Stimulated activated CD4-positive, alpha-beta T cell treated with anti-CD3 and anti-CD28 coated beads, Interleukin-1b, Interleukin-23, amount 100 ng/mL, for 48 hours (primary cell): ENCODE measurements at places on chromosomes 7 and 10.

- DNase-seq, result peak; percentile 59
Measured at GRCh38 chr7:5773661-5774086, 7.8 kb downstream of the RNF216 start.

- no peak for DNase-seq
Measured at GRCh38 chr10:132075909-132076577, 10.3 kb downstream of the JAKMIP3 start.

DNA sequence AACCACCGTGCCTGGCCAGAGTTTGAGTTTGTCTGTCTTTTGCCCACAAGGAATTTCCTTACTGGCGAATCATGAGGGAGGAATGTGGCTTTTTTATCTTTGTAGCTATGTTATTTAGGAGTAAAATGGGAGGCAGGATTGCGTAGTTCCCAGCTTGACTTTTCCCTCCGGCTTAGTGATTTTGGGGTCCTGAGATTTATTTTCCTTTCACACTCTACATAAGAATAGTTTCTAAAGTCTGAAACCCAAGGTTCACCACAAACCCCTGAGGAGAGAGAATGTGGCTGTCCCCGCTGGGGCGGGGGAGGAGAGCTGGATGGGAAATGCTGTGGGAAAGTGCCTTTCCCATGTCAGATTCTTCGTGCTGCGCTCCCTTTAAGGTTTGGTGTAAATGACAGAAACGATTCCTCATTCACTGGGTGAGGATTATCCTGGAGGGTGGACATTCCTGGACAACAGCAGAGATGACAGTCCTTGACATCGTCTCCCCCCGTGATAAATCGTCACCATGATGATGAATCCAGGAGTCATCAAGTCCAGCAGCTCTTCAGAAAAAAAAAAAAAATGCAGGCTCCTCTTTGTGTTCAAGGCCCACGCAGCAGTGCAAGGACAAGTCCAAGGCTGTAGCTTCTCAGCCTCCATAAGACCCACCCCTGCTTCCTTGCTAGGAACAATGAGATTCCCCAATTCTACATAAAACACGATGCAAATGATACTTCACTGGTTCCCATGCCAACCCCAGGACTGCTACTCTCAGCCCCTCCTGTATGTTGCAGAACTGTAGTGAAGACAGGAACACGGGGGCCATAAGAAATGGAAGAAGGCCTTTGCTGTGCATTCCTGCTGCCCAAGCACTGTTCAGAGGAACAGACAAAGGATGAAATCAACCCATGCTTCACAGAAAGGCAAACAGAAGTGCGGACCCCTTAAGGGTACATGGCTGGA is 233.1 kb downstream of the CCDC3 start:
- DNase-seq, result no peak

- no peak for DNase-seq
Measured at GRCh38 chr7:96059075-96059474, 262.8 kb downstream of the SLC25A13 start.

DNA sequence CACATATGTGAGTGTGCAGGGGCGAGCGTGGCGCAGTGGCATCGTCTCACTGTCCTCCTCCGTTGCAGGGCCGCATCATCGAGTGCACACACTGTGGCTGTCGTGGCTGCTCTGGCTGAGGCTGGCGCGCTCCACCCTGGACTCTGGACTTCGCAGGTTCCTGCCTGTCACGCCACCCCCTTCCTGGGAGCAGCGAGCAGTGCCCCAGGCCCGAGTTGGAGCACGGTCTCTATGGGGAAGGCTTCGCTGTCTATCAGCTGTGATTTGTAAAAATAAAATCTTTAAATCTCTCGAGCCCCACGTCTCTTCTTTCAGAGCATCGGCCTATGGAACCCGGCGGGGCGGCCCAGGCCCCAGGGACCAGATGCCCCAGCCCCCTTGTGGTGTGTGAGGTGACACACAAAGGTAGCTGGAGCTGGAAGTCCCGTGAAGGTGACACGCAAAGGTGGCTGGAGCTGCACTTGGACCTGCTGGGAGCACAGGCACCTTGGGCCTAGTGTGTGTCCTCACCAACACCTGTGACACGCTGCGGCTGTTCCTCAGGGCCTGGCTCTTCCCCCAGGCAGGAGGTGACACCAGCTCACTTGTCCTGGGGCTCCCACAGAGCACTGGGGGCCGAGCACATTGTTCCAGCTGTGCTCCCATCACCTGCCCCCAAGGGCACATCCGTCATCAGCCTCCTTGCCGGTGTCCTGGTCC is 10.7 kb downstream of the BUD31 start:
- DNase-seq, result no peak

- DNase-seq, result no peak
Measured at GRCh38 chr10:43421201-43421507, 12.2 kb upstream of the HNRNPF start.
